ENCODE measurements at places on chromosomes 12 and 14. TPM values are rescaled to one million over a fixed set of nuclear protein-coding genes. Genes with fewer than 3 reads are reported as not detected.

Gene DDN
- total RNA-seq: under 0.01 TPM

Gene PDE3A
- 0.39 TPM for total RNA-seq

Gene IL26
- total RNA-seq: not detected

Gene LRRK2
- 4.8 TPM for total RNA-seq

Gene KNTC1
- total RNA-seq: 59.6 TPM

Gene OVCH1
- 0.98 TPM for total RNA-seq

Gene PRKD1
- total RNA-seq: 19.8 TPM

Gene SRRM4
- total RNA-seq: not detected

Gene PELI2
- 10.9 TPM for total RNA-seq

Gene FOXN4
- total RNA-seq: not detected

Gene KRT6C
- not detected for total RNA-seq

Gene KRT7
- 0.78 TPM for total RNA-seq

Gene RND1
- under 0.01 TPM for total RNA-seq

Gene LRCOL1
- total RNA-seq: not detected

Gene CACNA2D4
- 0.20 TPM for total RNA-seq

Gene C3AR1
- total RNA-seq: under 0.01 TPM

Gene KRT78
- total RNA-seq: not detected

Gene STRN3
- total RNA-seq: 48.1 TPM
